ENCODE measurements at places on chromosomes 3 and 15.

DNA sequence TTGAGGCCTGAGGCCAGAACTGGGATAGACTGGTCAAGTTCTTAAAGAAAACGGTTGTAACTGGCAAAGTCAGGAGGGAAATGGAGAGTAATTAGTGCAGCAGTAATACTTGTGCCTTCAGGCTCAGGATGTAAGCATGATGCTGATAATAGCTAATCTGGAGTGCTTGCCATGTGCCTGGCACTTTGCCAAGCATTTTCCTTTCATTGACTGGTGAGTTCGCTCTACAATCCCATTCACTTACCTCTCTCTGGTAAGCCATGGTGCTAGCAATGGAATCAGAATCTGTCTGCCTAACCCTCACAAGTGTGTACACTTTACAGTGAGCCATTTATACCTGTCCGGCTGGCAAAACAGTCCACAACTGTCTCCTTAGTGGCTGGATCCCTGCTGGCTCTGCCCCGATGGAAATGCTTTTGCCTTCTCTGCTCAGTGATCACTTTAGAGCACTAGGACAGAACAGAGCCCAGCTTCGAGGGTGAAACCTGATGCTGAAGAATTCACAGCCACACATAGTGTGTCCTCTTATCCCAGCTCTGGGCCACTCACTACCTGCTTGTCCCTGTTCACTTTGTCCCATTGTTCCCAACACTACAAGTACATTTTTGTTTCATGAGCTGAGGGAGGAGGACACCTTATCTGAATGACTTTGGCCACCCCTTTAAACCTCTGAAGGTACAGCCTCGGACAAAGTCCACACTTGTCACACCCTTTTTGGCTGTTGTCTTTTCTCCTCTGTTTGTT is 10.3 kb downstream of the CHP1 start:
- DNase-seq: no peak

- DNase-seq: no peak
These were observed 330.7 kb upstream of the TRIM42 start for GRCh38 chr3:140347151-140347550.

DNA sequence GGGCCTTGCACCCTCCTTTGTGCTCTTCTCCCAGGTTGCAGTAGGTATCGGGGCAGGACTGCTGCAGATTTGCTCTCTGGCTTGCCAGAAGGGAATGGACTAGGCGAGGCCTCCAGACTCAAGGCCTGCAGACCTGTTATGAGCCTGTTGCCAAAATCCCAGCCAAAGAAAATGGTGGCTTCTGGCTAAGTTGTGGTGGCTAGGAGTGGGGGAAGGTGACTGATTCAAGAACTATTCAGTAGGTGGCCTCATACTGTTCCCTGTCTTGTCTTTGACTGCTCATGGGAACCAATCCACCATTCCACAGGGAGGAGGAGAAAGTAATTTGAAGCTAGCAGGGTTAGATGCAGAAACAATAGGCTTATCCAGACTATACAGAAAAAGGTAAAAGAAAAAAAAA is 380.4 kb upstream of the PROK2 start:
- no peak for DNase-seq

DNA sequence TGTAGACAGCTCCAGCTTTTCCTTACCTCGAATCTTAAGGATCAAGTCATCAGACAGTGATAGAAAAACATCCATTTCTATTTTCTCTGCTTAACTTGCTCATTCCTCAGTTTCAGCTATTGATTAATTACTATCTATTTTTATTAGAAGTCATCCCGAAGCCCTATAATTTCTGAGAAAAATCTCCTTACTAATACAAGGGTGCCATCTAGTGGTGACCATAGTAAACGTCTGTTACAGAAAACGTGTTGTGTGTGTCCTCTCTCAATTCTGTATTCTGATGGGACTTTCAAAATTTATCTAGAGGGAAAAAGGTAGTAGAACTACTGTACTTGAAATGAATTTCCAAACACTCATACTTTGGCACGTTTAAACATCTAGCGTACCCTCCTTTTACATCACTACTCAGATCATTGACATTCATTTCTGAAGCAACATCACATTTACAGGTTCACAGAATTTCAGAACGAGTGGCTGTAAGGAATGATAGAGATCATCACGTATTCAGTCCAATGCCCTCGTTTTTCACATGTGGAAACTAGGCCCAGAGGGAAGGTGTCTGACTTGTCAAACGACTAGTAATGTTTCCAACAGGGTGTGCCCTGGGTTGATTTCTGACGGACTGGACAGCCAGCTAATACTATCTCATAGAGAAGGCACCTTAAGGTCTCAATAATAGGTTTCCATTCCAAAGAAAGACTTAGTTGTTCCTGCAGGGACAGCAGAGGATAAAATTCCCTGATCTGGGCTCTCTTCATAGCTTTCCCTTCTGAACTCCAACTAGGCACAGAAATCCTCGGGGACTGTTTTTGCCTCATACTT is 25.6 kb downstream of the HACD2 start:
- DNase-seq: no peak

- DNase-seq: no peak
These were observed 31.0 kb upstream of the PDE8A start for GRCh38 chr15:84950570-84951111.

GRCh38 chr3:138227650-138228049 is 40.5 kb downstream of the ARMC8 start:
- DNase-seq: no peak

- no peak for DNase-seq
These were observed 58.8 kb downstream of the NPAP1 start for GRCh38 chr15:24734396-24734795.

Measured in right forelimb (tissue), 1 donor.